ENCODE measurements at places on chromosomes 16 and 17. TPM values are rescaled to one million over a fixed set of nuclear protein-coding genes. Genes with fewer than 3 reads are reported as not detected.
A peak's percentile ranks its signal among the peaks of the same experiment; 100 is the strongest.

DNA sequence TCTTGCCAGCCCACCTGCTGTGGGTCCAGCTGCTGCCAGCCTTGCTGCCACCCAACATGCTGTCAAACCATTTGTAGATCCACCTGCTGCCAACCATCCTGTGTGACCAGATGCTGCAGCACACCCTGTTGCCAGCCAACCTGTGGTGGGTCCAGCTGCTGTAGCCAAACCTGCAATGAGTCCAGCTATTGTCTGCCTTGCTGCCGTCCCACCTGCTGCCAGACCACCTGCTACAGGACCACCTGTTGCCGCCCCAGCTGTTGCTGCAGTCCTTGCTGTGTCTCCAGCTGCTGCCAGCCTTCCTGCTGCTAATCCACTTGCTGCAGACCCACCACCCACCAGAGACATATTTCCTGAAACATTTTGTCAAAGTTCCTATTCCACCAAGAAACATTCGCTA lies 641 bp downstream of the KRTAP9-1 start:
- DNase-seq: no peak

GRCh38 chr17:44187131-44187899 lies 543 bp downstream of the TMUB2 start:
- DNase-seq: no peak

Gene CTRB2
- 4.1 TPM for total RNA-seq

- no peak for DNase-seq
These were observed 9.2 kb downstream of the UBALD2 start for GRCh38 chr17:76274112-76274956.

Gene SMPD3
- 0.58 TPM for total RNA-seq

Gene DRG2
- 36.3 TPM for total RNA-seq

DNA sequence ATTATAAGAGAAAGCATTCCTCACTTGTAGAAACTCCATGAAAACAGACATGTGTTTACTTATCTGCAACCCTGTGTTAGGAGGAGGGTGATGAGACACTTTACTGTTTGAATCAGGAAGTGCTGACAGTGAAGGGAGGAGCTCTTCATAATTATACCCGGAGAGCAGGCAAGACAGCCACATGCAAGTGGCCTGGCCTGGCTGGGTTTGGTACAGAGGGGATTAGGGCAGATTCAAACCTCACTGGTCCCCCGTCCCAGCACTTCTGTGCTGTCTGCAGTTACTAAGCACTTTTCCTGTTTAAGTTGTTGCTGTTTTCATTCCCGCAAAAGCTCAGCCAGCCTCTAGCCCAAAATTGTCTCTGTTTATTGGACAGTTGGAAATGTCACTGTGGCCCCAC lies 78.5 kb downstream of the WWOX start:
- DNase-seq: no peak

- DNase-seq: no peak
These were observed 10.8 kb downstream of the POLR2C start for GRCh38 chr16:57473176-57473840.

Gene AGRP
- not detected for total RNA-seq

GRCh38 chr17:41437769-41438168 lies 3.0 kb downstream of the KRT38 start:
- no peak for DNase-seq

DNA sequence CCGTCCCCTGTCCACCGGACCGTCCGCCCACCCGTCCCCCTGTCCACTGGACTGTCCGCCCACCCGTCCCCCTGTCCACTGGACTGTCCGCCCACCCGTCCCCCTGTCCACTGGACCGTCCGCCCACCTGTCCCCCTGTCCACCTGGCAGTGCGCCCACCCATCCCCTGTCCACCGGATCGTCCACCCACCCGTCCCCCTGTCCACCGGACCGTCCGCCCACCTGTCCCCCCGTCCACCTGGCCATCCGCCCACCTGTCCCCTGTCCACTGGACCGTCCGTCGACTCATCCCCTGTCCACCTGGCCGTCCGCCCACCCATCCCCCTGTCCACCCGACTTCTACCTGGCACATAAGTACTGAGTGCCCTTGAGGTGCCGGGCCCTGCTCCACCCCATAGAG lies 76.6 kb downstream of the LMF1 start:
- DNase-seq: no peak

GRCh38 chr16:87761060-87761459 lies 4.7 kb downstream of the KLHDC4 start:
- no peak for DNase-seq

Gene C16orf87
- total RNA-seq: 6.8 TPM

DNA sequence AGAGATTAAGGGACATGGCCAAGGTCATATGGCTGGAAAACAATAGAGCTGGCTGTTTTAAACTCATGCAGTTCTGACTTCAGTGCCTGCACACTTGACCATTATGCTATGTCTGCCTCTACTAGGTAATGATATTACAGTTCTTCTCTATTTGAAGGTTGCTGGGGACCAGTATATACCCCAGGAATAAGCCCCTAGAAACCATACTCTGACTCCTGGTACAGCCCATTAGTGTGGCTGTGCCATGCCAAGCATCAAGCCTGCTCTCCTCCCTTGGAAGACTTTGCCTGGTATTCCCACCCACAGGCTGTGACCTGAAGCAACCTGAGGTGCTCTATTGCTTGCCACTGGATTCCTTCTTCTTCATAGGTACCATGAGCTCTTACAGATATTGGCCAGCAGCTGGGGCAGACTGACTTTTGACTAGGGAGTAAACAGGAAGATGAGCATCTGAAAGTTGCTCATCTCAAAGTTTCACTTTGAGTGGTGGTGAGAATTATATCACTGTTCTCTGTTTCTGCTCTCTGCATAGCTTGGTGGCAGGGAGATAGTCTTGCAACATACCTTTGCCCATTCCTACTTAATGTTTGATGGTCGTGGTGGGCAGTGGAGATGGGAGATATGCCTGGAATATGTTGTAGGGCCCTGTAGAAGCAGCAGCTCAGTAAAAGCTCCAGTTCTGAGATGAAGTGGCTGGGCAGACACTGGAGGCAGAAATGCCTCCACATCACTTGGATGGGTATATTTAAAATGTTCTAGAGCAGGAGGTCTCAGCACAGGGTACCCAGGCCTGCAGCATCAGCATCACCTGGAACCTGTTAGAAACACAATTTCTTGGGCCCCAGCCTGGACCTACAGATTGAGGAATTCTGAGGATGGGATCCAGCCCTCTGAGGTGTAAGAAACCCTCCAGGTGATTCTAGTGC lies 274.7 kb downstream of the HS3ST4 start:
- DNase-seq: no peak

DNA sequence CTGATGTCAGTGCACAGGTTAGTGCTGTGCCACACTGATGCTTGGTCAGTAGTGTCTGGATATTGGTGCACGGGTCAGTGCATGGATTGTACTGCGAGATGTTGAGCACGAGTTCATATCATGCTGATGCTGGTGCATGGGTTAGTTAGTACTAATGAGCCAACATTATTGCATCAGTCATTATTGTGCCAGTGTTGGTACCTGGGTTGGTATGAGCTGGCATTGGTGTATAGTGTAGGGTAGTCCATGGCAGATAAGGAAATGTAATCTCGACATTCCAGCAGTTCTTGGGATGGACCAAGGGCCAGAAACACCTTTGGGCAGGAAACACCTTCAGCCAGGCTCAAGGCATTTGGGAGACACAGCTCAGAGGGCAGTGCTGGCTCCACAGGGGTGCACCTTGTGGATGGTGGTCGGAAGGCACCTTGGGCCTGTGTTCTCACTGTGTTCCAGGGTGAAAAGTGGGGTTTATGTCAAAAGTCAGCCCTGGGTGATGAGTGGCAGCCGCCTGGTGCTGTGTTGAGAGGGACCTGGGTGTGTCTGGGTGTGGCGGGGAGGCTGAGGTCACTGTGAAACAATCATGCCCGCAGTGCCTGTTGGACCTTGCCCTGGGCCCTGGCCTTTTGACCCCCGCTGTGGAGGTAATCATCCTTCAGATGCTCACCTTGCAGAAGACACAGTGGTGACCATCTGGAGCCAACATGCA lies 100.7 kb upstream of the ZNF469 start:
- no peak for DNase-seq

GRCh38 chr16:84728853-84729424 lies 29.1 kb downstream of the USP10 start:
- no peak for DNase-seq

GRCh38 chr17:13931800-13932460 lies 137.4 kb upstream of the COX10 start:
- DNase-seq: no peak

Gene KRTAP2-3
- not detected for total RNA-seq

GRCh38 chr16:68473358-68474070 lies 25.2 kb upstream of the SMPD3 start:
- peak; percentile 72 for DNase-seq

Gene NUDT16L1
- total RNA-seq: 19.4 TPM

GRCh38 chr17:40608061-40608581 lies 39.5 kb downstream of the SMARCE1 start:
- no peak for DNase-seq

DNA sequence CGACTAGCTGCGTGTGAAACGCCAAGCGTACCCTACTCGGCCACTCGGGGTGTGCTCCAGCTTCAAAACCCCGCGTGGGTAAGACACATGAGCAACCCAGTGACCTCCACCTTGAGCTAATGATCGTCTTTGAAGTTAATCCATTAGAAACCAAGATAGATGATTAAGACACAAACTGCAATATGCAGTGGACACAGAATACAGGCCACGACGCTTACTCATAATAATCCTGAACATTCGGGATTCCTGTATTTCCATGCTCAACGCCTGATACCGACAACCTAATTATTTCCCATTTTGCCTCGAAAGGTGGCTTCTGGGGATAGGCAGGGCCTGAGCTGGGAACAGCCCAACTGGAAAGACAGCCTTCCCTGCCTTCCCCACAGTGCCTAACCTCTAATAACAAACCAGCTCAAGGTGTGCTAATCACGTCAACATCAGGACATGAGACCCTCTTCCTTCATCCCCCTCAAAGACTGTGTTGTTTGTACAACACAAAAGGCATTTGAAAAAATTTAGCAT lies 504 bp upstream of the COPRS start:
- no peak for DNase-seq

DNA sequence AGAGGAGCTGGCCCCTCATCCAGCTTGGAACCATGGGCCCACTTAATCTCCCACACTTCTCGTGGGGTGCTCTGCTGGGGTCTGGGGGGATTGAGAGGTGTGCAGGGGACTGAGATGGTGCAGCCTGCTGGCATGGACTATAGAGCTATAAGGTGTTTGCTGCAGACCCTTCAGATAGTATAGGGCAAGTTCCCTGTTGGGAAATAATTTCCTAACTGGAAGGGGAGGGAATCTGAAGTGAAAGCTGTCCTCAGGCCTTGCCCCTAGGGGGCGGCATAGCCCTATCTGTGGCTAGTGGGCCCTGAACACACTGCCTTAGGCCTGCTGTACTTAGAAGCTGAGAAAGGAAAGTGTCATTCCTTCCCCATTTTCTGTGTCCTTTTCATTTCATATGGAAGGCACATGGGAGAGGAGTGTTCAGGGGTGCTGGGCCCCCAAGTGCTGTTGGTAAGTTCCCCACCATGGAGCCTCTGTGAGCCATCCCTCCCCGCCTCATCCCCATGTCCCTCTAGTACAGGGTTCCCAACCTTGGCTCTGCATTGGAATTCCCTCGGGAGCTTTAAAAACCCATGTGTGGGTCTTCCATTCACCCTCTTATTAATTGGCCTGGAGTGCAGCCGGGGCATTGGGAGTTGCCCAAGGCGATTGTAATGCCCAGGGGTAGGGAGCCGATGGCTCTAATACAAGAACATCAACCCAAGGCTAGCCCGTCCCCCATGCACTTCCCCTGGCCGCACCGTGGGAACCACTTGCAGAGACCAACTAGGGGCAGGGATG lies 19.7 kb downstream of the GOSR2 start:
- no peak for DNase-seq

DNA sequence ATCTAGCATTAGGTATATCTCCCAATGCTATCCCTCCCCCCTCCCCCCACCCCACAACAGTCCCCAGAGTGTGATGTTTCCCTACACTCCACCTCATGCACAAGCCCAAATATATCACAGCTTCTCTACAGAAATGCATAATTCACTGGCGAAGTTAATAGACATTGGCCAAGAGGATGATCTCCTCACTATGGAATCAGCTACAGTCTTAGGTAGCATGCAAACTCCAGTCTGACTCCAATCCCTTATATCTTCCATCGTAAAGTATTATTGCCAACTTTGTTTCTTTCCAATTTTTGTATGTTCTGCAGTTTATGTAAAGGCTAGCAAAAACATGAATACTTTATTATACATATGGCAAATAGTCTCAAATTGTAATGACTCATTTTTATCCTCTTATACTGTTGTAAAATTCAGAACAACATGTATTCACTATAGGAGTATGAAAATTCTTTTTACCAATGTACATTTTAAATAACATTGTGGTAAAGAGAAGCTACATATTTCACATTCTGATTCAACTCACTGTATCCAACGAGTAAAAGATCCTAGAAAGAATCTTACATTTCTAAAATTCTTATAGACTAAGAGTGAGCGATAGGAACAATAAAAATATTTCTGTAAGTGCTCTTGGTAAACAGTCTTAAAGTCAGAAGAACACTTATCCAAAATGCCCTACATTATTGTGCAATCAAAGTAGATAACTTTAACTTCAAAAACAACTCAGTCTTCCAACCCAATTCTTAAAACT lies 871 bp downstream of the ABCA8 start:
- no peak for DNase-seq

GRCh38 chr16:80346111-80346632 lies 194.6 kb upstream of the DYNLRB2 start:
- no peak for DNase-seq

DNA sequence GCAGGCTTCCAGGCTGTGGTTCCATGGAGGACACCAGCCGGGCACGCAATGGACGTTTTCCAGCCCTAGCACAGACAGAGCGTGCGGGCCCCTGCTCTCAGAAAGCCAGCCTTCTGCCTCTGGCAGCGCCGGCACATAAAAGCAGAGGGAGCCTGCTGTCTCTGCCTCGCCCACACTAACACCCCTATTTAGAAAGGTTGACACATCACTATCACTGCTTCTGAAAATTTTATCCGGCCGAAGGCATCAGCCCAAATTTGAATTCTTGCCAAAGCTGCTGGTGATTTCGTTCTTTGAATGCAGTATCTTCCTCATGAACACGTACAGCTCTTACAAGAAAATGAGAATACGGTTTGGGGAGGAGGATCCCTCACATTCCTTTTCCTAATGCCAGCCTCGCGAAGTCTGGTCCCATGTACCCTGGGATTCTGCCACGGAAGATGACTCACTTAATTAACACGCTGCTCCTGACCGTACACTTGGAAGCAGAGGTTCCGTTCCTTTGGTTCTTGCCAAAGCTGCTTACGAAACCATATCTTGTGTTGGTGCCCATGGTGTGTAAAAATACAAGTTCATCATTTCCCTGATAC lies 1.3 kb upstream of the RAB11FIP3 start:
- no peak for DNase-seq

DNA sequence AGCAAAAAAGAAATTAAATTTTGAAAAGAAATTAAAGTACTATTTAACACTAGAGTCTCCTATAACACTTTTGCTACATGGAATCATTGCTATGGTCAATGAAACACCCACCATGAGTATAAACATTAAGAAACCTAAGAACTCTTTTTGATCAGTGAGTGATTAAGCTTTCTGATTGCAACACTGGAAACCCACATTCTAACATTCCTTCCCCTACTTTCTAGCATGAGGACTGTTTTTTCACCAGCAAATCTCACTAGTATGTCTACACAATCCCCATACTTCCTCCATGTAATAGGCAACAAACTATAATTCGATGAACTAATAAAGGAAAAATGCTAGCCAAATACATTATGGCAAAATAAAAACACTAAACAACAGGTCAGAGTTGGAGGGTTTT lies 54.7 kb downstream of the SKAP1 start:
- DNase-seq: no peak

Data from mesenteric fat pad (tissue), 1 donor.